T47D (cell line): ENCODE measurements at places on chromosomes 5 and 9.
A peak's percentile ranks its signal among the peaks of the same experiment; 100 is the strongest.

DNA sequence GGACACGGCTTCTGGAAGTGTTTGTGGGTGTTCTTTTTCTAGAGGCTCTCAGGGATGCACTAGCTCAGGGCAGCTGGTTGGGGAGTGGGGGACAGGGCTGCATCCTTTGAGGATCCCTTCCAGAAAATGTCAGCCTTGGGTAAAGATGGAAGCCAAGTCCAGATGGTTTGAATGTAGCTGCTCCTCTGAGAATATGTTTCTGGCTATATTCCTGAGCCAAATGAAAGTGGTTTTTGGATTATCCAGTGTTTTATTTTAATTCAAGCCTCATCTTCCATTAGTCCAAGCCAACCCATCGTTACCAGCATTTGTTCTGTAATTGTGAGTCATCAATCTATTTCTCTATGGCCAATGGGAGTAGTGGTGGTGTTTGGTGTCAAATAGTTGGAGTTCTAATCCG lies 70.4 kb downstream of the SPRY4 start:
- no peak for DNase-seq

DNA sequence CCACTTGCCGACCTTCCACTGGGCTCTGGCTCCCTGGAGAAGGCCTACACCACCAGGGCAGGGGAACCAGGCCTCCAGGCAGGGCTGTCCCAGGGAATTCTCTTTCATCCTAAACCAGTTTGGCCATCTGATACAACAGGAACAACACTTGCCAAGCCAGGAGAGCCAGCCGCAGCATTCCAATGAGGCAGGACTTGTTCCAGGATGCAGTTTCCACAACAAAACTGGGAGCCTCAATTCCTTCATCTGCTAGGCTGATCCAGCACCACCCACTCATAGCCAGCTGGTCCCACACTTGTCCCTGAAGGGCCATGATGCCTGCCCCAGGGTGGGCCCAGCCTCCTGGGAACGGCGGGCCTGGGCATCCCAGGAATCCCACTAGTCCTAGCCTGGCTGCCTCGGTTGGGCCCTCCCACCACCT lies 26.0 kb downstream of the BICD2 start:
- DNase-seq, result peak; percentile 40

DNA sequence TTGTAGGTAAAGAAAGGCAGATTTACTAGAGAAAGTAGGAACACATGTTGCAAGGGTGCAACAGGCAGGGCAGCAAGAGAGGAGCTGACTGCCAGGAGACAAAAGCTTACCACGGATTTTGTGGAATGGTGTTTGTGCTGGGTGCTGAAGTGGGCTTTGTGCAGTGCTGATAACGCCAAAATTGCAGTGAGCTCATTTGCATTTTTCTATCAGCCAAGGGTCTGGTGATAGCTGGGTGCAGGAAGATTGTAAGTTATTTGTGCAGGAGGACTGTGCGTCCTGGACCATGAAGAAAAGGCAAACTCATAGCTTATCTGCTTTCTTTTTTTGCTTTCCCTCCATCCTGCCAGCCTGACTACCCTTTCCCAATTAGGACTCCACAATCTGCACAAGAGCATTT lies 13.6 kb downstream of the CTSL start:
- no peak for DNase-seq

DNA sequence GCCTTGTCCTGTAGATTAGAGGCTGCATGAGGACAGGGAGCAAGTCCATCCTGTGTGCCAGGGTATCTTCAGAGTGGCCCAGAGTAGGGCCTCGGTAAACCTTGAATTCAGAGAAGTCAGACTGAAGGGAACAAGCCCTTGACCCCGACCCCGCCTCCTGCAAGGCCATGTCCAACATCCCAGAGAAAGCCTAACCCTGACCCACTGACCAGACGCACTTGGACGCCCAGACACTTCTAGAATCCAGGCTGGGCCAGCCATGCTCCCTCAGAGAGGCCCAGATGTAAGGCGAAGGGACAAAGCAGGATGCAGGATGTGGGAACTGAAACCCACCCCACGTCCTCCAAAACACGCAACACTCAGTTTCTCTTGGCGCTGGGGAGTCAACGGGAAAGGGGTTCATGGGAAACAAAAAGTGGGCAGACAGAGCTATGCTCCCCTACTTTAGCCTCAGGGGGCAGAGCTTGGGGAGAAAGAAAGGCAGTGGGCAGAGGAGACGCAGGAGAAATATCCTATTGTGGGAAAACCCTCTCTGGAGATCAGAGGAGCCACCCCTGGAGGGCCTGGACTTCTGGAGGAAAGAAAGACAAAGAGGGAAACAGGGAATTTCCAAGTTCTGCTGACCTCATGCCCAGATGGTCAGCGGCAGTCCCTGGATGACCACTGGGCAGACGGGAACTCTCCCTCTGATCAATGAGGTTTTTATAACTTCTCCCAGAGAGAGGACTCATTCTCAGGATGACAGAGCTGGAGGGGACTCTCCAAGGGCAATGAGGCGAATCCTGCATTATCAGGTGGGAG lies 13.0 kb downstream of the TNIP1 start:
- DNase-seq, result no peak

DNA sequence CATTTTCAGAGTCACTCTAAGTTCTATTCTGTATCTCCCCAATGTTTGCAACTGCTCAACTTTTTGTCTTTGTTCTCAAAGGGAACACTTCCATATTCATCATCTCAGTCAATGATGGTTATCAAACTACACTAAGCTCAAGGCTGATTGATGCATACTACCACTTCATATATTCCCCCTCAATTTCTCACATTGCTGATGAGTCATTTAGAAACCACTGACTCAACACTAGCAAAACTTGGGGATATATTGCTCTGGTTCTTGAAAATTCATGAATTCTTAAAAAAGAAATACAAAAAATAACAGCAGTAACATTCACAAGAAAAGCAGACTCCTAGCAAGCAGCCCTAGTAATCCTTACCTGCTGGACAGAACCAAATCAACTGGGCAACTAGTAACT lies 52.2 kb downstream of the ABHD17B start:
- no peak for DNase-seq

- no peak for DNase-seq
Observed at GRCh38 chr5:157464519-157465171, 4.6 kb downstream of the NIPAL4 start.

GRCh38 chr9:12463641-12464040 lies 229.5 kb upstream of the TYRP1 start:
- DNase-seq, result no peak
